ENCODE measurements at places on chromosomes 11 and 22. TPM values are rescaled to one million over a fixed set of nuclear protein-coding genes. Genes with fewer than 3 reads are reported as not detected.

Gene SHANK2
- total RNA-seq: 3.2 TPM

Gene TMEM25
- total RNA-seq: 15.0 TPM

Gene PHF21A
- 31.0 TPM for total RNA-seq

Gene MB
- total RNA-seq: not detected

Gene HTATIP2
- 27.2 TPM for total RNA-seq

Gene B4GALNT4
- total RNA-seq: 0.52 TPM

Gene DLG2
- 3.5 TPM for total RNA-seq

Gene ACR
- total RNA-seq: not detected

Gene GRM5
- not detected for total RNA-seq

All from articular chondrocyte of knee joint (primary cell).